Placental pericyte (primary cell): ENCODE measurements at places on chromosomes 16 and 17. TPM values are rescaled to one million over a fixed set of nuclear protein-coding genes. Genes with fewer than 3 reads are reported as not detected.

The CD300A gene
- not detected in 2 replicates for total RNA-seq

The MFAP4 gene
- total RNA-seq: 4.0 and 64.3 TPM in 2 replicates

The NLRC5 gene
- 33.5 and 79.3 TPM in 2 replicates for total RNA-seq

The NPIPA2 gene
- total RNA-seq: 0.29 and 0.44 TPM in 2 replicates
